ENCODE measurements at places on chromosomes 7 and 10.

DNA sequence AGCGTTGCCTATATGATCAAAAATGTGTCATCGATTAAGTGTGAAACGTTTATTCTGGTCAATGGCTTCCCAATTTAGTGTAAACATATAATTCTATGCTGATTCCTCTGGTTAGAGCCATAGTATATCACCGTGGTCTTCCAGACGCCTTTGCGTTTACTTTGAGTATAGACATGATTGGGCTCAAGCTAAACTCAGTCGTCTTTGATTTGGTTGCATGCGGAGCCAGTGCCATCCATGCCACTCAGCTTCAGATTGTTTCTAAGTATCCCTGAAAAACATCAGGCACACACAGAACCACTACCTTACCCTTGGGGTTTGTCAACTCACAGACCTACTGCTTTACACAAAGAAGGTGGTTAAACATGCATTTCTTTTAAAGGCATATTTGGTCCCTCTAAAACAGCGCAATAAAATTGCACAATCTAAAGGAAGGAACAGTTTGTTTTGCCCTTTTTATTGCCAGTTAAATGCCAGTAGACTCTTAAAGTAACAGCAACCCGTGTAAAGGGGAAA lies 273.6 kb upstream of the KLF6 start:
- H3K36me3 ChIP-seq: no peaks in the 10 kb centered on the region
- H3K27me3 ChIP-seq: no peaks in the 10 kb centered on the region
- no peak overlapping the region for H3K27ac ChIP-seq
- H3K4me3 ChIP-seq: no peak overlapping the region
- DNase-seq: no peak
- peaks cover 22% of the 10 kb centered on the region for H3K4me1 ChIP-seq

DNA sequence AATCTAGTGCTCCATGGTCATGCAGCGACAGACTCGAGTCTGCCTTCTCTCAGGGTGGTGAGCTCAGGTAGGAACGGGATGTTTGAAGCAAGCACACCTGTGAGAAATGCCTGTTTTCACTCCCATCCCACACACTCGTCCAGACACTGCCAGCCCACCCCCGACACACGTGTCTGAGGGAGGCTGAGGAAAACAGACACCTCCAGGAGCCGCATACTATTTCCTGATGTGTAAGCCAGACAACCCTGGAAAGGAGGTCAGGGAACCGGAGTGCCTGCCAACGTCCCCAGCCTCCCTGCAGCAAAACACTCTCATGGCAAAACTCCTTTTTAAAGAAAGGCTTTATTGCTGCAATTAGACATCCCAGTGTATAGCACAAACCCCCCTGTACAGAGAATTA lies 80.2 kb downstream of the ALOX5 start:
- no peaks in the 10 kb centered on the region for H3K27me3 ChIP-seq
- no peaks in the 10 kb centered on the region for H3K4me1 ChIP-seq
- H3K27ac ChIP-seq: no peak overlapping the region
- DNase-seq: no peak
- H3K36me3 ChIP-seq: peaks cover 11% of the 10 kb centered on the region

DNA sequence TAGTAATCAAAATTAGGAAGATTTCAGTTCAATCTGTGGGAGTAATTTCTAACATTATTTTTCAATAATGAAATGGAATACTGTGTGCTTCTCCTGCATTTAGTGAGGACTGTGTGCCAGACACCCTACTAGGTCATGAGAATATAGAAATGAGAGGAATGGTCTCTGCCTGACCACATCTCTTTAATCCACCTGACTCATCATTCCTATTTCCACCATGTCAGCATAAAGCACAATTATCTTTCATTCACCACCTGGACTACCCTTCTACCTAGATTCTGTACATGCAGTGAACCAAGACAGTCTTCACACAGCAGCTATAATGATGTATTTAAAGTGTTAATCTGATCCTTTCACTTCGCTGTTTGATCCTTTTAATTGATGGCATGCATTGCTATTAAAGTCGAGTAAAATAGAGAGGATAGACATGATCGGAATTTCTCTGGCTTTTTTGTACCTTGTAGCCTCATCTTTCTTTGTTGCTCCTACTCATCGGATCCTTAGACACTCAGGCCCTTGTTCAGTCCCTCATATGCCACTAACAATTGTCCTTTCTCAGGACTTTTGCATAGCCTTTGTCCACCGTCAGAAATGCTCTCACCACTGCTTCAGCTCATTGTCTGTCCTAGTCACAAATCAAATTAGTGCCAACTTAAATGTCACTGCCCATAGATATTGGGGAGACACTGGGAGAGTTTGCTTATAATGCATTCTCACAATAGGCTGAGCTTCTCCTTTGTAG lies 1037.1 kb downstream of the REEP3 start:
- H3K4me3 ChIP-seq: no peak overlapping the region
- H3K27ac ChIP-seq: no peak overlapping the region
- H3K4me1 ChIP-seq: no peaks in the 10 kb centered on the region
- no peak for DNase-seq

DNA sequence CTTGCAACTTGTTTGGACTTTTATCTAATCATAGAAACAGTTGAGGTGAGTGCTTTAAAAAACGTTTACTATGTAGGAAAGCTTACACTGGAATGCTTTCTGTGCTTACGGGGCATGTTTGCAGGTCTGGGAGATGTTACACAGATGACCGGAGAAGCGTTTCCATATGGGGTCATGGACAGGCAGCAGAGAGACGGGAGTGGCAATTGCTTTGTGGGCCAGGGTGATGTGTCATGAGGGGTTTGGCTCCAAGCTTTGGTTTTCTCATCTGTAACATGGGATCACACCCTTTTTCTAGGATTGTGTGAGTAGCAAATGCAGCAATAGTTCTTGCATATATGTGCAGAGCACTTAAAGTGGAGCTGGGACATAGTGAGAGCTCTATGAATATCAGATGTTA lies 174.8 kb upstream of the MKI67 start:
- H3K36me3 ChIP-seq: no peaks in the 10 kb centered on the region
- DNase-seq: no peak
- no peak overlapping the region for H3K4me3 ChIP-seq
- H3K27ac ChIP-seq: no peak overlapping the region
- H3K4me1 ChIP-seq: no peaks in the 10 kb centered on the region

- DNase-seq: no peak
- no peak overlapping the region for H3K4me3 ChIP-seq
- no peak overlapping the region for H3K27ac ChIP-seq
- peaks cover 4% of the 10 kb centered on the region for H3K27me3 ChIP-seq
- no peaks in the 10 kb centered on the region for H3K36me3 ChIP-seq
These were observed 242.5 kb downstream of the REEP3 start for GRCh38 chr10:63763744-63764143.

All from activated naive CD4-positive, alpha-beta T cell treated with anti-CD3 and anti-CD28 coated beads for 36 hours (primary cell).